ENCODE measurements at places on chromosomes 5 and 9.
A peak's percentile ranks its signal among the peaks of the same experiment; 100 is the strongest.

DNA sequence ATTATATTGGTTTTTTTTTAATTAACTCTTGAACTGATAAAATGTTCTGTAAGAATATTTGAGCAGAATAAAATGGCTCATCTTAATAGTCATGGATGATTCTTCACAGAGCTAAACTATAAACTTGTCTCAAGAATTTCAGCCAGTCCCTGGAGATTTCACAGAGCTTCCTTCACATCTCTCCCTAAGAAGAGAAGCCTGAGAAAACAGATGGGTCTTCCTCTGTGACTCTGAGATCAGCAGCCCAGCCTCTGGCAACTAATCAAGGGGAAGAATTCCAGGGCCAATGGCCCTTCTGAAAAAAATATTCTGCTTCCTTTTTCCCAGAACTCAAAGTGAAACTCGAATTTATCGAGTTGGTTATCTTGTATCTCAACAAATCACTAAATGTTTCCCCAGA, 122.2 kb upstream of the ITGA1 start:
- no peak for DNase-seq

DNA sequence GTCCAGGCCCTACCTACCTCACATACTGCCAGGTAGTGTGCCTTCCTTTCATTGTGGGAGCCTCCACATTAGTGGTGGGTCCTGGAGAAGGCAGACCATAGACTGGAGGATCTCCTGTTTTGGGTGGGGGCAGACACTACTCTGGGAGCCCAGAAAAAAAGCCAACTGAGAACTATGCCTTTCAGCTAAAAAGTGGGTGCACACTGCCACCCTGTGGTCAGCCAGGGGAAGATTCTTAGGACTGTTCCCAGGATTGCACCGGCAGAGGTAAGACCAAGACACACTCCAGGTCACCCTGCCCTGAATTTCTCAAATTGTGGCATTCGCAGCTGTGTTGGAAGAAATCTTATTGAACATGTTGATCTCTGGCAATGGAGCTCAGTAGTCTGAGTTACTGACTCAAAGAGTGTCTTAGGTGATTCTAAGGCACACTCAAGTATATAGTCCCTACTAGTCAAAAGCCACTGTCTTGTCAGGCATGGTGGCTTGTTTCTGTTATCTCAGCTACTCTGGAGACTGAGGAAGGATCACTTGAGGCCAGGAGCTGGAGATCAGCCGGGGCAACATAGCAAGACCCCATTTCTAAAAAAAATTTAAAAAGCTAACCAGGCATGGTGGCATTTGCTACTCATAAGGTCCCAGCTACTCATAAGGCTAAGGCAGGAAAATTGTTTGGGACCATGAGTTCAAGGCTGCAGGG, 3.6 kb downstream of the SIGMAR1 start:
- peak; percentile 83 for DNase-seq

DNA sequence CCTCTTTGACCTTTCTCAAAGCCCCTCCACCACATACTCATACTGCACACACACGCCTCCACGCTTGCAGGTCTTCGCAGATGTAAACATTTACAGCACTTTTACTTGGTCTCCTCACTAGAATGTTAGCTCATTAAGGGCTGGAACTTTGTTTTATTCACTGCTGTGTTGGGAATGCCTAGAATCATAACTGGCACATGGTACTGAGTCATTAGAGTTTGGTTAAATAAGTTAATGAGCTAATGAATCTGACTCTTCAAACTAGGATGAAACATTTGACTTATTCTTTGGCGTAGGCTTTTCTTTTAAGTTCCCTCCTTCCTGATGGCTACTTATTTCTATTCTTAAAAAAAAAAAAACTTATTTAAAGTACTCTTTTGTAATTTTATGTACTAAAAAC, 28.9 kb downstream of the MAN2A1 start:
- no peak for DNase-seq

DNA sequence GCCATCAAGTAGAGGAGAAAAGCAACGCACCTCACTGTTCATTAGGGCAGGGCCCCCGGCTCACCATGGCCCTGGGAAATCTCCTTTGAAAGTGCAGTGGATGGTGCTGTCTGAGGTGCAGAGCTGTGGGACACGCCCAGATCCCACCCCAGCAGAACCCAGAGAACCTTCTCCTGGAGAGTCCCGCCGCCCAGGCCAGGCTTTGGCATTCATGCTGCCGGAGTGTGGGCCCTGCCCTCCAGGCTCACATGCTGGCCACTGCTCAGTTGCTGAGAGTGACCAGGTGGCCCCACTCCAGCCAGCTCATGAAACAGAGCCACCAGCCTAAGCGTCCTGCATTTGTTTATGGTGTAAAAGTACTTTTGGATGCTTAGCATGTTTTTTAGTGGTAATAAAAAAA, 23.8 kb upstream of the LRRC14B start:
- no peak for DNase-seq

GRCh38 chr5:172450861-172451695, 3.2 kb downstream of the SH3PXD2B start:
- peak; percentile 54 for DNase-seq

- no peak for DNase-seq
Measured at GRCh38 chr5:180171568-180172094, 37.4 kb downstream of the RASGEF1C start.

DNA sequence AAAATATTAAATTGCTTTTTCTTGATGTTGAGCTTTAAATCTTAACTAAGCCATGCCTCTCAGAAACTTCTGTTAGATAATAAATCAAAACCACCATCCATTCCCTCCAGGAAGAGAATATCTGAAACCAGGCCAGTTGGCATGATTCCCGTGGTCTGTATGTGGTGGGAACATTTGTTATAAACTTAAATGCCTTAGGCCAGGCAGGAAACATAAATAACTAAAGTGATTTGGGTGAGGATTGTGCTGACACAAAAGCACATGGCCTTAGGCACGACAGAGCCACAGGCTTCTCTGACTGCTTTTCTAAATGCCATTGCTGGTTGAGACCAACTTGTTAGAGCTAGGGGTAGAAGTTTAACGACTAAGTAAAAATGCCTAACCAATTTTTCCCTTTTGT, 255.9 kb downstream of the GABRG2 start:
- DNase-seq: no peak

DNA sequence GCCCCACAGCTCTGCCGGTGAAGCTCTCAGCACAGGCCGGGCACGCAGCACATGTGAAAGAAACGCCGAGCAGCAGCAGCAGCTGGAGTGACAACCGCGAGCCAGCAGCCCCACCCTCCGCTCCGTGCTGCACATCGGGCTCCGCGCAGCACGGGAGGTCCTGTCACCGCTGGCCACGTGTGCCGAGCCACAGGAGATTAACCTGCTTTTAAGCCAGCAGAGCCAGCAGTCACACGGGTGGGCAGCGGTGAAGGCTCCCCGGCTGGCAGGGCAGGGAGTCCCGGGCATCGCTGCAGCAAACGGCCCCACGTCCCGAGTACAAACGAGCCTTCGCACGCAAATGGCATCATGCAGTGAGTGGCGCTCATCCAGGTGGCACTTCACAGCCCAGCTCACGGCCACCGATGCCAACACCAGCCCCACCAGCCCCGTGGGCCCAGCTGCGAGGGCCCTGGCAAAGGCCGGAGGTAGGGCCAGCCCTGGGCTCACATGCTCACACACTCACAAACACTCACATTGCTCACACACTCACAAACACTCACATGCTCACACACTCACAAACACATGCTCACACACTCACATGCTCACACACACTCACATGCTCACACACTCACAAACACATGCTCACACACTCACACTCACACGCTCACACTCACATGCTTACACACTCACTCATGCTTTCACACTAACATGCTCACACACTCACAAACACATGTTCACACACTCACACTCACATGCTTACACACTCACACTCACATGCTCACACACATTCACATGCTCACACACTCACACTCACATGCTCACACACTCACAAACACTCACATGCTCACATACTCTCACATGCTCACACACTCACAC, 11.1 kb downstream of the CCDC187 start:
- DNase-seq: no peak

- no peak for DNase-seq
Measured at GRCh38 chr9:113909421-113909820, 33.3 kb downstream of the ZNF618 start.

DNA sequence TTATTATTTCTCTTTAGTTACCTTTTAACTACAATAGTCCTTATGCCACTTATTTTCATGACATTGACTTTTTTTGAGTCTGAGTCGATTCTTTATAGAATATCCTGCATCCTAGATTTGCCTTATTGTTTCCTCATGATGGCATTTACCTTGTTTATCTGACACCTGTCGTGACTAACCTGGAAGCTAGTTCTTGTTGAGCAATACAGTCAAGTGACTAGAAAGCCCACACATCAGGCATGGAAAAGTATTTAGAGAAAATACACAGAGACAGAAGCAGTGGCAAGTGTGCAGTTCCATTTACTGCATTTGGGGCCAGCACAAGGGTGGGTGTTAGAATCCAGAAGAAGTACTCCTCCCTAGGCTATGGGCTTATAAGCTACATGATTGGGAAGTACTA, 97.8 kb downstream of the ERMP1 start:
- DNase-seq: no peak

- DNase-seq: no peak
Measured at GRCh38 chr5:151215546-151215880, 8.4 kb downstream of the CCDC69 start.

DNA sequence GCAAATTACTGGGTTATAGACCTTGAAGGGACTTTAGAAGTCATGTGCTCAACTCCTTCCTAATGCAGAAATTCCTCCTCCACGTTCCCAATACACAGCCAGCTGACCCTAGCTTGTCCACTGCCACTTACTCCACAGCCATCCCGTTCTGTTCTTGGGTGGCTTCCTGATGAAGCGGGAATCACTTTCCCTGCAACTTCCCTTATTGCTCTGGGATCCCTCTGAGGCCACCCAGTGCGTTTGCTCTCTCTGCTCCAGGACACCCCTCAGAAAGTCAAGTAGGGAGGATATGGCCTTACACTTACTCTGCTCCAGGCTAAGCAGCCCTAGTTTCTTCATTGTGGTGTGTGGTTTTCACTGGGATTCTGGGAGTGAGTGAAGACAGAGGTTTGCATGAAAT, 55.5 kb downstream of the GALNT12 start:
- DNase-seq: no peak

- no peak for DNase-seq
Measured at GRCh38 chr5:119470105-119470763, 17.9 kb downstream of the HSD17B4 start.

DNA sequence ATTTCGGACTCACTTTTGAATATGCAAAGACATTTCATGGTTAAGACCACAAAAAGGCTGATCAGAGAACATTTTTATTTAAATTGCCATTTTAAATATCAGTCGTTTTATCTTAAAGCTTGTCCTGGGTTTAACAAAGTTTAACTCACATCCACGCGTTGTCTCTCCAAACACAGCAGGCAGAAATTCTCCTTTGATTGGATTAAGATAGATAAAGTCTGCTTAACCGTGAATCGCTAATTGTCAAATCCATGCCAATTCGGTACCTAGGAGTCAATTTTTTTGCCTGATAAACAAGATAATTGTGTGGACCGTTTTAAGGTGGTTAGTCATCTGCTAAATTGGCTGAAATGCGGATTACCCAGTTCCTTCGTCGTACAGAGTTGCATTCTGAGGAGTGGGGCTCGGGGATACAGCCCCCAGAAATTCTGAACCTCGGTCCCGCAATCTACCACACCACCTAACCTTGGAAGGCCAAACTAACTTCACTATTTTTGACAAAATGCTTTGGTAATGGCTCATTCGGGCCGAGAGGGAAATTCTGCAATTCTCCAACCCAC, 665 bp upstream of the BTF3 start:
- no peak for DNase-seq
